G401 (cell line): ENCODE measurements at places on chromosomes 12 and 14. TPM values are rescaled to one million over a fixed set of nuclear protein-coding genes. Genes with fewer than 3 reads are reported as not detected.

The SLC24A4 gene
- not detected in 2 replicates for total RNA-seq

The KRT6C gene
- not detected in 2 replicates for total RNA-seq

DNA sequence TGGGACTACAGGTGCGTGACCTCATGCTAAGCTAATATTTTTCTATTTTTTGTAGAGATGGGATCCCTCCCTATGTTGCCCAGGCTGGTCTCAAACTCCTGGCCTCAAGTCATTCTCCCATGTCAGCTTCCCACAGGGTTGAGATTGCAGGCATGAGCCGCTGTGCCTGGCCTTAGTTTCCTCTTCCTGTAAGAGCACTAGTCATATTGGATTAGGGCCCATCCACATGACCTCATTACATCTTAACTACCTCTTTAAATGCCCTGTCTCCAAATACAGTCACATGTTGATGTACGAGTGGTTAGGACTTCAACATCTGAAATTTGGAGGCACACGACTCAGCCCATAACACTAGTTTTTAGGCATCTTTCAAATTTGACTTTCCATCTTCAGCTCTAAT is 72.2 kb upstream of the RASSF3 start:
- DNase-seq = no peak

DNA sequence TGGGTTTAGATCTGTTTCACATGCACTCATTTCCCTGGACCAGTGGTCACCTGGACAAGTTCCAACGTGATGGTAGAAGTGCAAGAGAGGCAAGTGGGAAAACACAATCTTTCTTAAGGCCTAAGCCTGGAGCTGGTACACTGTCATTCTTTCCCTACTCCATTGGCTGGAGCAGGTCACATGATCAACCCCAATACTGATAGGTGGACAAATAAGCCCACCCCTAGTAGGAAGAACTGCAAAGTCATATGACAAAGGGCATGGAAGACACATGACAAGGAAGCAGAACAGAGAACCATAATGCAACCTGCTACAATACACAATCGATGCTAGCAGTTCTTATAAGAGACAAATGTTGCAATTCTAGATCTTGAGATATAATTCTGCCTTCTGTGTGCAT is 66.3 kb downstream of the SRRM4 start:
- no peak for DNase-seq

GRCh38 chr12:54879150-54879549 is 24.8 kb downstream of the MUCL1 start:
- no peak for DNase-seq

The LGR5 gene
- total RNA-seq = not detected in 2 replicates

The DHH gene
- total RNA-seq = 0.06 TPM in 1 of 2 replicates, not detected in the other

DNA sequence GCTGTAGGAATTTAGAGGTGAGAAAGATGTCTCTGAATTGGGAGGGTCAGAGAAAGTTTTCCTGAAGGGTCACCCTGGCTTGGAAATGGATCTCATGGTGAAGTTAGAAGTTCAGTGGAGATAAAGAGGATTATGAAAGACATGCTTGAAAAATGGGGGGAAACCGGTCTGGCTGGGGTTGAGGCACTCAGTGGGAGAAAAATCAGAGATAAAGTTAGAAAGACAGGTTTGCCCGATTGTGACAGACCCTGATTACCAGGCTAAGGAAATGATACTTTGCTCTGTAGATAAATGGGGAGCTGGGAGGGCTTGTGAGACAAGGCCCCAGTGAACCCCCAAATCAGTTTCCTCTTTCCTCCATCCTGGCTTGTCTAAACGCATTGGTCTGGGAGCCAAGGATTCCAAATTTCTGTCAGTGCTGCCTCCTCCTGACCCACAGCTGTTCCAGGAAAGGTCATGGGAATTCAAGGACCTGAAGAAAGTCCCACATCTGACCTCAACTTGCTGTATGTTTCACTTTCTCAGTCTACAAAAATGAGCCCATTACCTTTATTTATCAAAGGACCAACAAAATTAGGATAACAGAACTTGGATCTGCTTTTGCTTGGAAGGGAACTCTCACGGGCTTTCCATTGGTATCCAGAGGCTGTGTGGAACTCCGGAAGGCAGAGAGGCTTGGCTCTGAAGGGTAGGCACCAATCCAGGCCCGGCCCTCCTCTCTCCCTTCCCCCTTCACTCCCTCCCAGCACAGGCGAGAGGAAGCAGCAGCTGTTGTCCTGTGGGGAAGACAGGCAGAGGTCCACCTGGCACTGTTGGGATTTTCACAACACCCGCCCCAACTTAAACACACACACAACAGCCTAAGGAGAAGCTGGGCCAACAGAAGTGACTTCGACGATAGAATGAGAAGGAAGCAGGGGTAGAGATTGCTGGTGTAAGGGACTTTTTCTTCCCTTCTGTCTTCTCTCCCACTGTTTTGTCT is 3.4 kb upstream of the RNASE7 start:
- DNase-seq = peak; percentile 62

GRCh38 chr14:88660056-88660455 is 97.2 kb downstream of the ZC3H14 start:
- DNase-seq = no peak

DNA sequence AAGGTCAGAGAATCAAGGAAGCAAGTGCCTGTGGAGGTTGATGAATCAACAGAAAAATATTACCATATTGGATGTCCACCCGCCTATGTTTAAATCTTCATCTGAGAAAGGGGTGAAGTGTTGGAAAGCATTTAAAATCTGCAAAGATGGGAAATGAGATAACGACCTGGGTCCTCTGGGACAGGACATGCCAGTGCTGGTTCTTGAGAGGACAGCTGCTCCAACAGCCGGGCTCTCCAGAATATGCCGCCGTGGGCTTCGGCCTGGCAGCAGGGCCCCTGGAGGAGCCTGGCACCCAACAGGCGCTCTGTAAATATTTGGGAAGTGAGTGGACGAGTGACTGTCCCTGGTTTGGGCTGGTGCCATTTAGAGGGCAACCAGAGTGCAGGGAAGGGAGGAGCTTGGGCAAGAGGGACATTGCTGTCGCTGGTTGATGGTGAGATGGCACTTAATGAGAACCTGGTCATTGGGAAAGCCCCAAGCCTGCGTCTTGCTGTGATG is 129.9 kb downstream of the KCNA5 start:
- no peak for DNase-seq

The OXA1L gene
- total RNA-seq = 187 and 240 TPM in 2 replicates

The RPL6 gene
- 2,428 and 2,919 TPM in 2 replicates for total RNA-seq

The LRTM2 gene
- total RNA-seq = not detected in 2 replicates

DNA sequence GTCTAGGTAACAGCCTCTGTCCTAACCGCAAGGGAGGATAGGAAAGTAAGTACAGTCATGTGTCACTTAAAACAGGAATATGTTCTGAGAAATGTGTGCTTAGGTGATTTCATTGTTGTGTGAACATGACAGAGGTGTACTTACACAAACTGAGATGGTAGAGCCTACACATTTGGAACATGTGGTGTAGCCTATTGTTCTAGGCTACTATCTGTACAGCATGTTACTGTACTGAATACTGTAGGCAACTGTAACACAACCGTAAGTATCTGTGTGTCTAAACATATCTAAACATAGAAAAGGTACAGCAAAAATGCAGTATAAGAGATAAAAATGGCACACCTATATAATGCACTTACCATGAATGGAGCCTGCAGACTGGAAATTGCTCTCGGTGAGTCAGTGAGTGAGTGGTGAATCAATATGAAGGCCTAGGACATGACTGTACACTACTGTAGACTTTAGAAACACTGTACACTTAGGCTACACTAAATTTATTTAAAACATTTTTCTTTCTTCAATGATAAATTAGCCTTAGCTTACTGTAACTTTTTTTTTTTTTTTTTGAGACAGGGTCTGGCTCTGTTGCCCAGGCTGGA is 13.2 kb upstream of the MDM2 start:
- DNase-seq = no peak

DNA sequence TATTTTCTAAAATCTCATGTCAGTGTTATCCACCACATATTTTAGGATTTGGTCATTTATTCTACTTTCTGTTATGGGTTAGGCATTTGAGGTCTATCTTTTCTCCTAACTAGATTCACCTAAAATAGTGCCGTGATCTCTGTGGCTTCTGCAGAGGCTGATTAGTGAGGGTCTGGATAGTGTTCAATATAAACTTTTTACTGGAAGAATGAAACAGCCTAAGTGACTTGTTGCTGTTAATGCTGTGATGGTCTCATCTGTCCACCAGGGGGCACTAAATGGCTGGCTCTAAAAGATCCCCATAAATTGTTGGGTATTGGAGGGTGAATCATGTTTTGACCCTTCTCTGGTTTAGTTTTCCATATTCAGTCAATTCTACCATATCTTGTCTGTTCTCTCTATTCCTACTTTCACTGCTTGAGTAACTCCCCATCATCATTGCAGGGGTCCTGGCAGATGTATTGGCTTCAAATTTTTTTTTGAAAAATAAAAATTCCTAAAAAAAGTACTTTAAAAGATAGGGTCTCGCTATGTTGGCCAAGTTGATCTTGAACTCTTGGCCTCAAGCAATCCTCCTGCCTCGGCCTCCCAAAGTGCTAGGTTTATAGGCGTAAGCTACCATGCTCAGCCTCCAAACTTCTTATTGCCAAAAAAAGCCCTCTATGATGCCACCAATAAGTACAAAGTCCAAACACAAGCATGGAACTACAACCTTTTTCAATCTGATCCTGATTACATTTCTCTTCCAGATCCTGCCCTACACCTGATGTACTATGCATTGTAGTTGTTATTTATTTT is 6.9 kb downstream of the PABPN1 start:
- peak; percentile 86 for DNase-seq

DNA sequence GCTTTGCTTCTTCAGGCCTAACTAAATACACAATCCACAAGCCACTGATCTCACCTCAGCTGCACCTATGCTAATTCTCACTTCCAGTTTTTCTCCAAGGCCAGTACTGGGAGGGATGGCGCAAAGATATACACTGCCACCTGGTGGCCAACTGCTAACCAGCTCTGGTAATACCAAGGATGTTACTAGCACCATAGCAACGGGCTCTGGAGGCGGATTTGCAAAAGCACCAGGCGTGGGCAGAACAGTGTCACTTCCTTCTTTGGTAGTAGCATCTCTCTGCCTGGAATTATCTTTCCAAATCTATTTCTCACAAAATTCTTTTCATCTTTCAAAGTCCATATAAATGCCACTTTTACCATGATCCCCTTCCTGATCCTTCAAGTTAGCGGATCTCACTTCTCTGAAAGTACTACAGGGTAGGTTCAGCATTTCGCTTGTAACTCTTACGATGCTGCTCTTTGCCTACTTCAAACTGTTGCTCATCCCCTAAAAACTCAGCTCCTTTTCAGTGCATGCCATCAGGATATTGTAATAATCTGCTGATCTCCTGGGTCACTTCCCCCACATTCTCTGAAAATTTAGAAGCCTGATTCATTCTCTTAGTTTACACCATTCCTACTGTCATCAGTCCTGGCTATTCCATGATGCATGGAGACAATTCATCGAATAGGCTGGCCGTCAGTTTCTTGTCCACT is 37.1 kb upstream of the FOXJ2 start:
- peak; percentile 88 for DNase-seq

GRCh38 chr14:44180975-44181374 is 326.1 kb downstream of the FSCB start:
- DNase-seq = no peak

DNA sequence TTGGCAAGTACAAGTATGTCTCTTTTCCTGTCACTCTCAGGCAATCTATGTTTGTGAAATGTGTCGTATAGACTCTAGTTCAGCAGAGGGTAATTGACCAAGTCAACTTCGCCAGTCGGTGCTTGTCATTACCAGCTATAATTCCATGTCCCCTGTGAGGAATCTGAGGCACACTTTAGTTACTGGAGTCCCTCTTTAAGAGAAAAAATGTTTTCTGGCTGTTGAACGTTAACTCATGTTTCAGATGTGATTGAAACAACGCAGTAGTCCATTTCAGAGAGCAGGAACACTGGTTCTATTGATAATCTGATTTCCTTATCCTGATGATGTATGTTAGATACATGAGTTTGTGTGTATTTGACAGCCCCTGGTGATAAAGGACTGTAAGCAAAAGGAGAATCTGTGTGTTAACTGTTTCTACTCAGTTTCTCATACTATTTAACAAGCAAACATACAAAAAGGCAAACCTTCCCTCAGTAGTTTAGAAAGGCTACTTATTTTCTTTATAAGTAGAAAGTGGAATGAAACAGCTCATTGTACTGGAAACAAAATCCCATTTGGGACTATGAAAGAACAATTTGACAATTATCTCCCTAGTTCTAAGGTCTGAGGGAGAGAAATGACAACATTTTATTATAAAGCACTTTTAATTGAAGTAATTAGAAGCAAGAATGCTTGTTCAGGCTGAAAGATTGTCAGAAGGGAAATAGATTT is 161.1 kb upstream of the TRHDE start:
- no peak for DNase-seq

GRCh38 chr12:100266835-100267602 is at the start of the genes DEPDC4 and SCYL2:
Gene DEPDC4 (minus strand): TSS chr12:100267079. CDS start chr12:100267076, 3 bp downstream.
Gene SCYL2 (plus strand): TSS chr12:100267177. CDS start chr12:100282971, 15,794 bp downstream.
- DNase-seq = peak; percentile 99

DNA sequence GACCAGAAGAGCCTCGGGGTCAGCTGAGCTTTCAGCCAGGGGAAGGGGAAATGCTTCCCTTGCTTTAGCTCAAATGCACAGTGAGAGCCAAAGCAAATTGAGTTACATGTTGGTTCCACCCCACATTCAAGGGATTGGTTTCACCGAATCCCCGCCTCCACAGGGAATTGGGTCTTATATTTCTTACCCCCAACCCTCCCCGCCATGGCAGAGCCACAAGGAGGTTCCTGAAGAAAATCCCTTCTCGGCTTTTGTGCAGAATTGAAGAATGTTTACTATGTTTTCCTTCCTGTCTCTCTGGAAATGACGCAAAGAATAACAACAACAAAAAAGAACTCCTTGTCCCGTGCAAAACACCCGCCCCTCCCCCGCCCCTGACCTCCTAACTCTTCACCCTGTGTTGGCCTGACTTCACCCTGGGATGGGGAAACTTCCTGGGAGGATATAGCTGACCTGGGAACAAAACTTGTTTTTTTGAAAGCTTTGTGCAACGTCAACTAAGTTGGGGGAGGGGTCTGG is 21.9 kb upstream of the CIPC start:
- DNase-seq = no peak

DNA sequence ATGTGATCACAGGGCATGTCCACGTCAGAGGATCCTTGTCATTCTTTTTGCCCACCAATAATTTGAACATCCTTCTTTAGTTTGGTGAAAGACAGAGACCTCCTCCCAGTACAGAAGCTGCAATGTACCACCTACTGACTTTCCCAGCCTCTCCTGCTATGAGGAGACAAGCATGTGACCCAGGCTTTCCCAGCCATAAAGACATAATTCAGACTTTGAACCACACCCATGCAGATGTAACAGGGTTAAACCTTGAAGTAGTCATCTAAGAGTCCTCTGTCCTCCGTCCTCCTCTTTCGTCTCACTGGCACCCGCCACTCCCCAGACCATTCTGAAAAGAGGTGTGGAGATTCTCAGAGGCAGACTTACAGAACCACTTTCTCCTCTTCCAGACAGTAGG is 120.8 kb downstream of the KCNK10 start:
- DNase-seq = no peak

DNA sequence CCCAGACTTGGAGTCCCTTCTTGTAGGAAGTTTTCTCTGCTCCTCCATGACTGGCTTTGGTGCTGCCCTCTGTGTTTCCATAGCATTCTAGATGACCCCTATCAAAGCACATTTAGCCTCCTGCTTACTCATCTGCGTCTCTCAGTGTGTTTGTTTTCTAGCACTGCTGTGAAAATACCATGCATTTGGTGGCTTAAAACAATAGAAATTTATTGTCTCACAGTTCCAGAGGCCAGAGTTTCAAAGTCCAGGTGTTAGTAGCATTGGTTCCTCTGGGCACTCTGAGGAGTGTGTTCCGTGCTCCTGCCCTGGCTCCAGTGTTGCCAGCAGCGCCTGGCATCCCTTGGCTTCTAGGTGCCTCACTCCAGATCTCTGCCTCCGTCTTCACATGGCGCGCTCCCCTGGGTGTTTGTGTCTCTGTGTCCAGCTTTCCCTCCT is 86.1 kb downstream of the CACNA1C start:
- DNase-seq = no peak
